CD4-positive, alpha-beta T cell treated with Interleukin-4 for 4 hours (primary cell): ENCODE measurements at places on chromosomes 7 and 10.
A peak's percentile ranks its signal among the peaks of the same experiment; 100 is the strongest.

GRCh38 chr10:102781090-102781920 is 37.6 kb downstream of the WBP1L start:
- DNase-seq, result no peak

DNA sequence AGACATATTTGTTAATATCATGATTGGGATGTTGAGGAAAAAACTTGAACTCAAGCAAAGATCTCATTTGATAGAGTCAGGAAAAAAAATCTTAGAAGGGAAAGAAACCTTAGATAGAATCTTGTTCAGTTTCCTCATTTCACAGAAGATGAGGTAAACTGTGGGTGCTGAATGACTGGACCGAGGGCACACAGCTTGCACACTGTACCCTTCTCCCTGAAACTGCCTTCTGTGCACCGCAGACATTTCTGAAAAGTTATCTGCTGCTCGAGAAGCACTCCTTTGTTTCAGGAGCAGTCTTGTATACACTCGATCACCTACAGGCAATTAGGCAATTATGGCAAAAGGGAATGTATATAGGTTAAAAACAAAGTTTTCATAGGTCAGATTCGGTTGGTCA is 167.4 kb downstream of the SKAP2 start:
- DNase-seq, result no peak

DNA sequence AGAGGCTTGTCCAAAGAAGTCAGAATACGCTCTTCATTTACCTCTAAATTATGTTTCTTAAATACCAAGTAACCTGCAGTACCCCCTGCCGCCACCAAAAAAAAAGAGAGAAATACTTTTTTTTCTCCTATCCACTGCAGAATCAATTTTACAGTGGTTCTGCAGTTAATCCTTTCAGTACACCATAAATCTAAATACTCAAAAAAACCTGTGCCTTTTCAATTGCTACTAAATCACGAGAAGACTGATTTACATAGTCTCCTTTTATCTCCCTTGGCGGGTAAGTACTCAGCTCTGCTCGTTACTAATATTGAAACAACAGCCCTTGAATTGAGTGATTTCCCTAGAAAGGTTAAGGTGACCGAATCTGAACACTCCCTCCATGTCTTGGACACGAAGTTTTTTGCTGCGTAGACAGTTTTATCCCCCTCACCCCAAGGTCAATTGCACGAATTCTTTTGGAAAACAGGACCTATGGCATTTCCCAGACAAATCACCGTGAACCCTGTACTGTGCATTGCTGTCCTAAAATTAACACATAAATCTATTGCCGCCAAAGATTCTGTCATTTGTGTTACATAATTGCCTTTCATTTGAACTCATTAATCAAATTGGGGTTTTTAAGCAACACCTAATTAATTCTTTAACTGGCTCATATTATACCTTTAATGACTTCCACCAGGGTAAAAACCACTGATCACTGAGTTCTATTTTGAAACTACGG is 512 bp upstream of the VIM start:
- DNase-seq, result peak; percentile 74

DNA sequence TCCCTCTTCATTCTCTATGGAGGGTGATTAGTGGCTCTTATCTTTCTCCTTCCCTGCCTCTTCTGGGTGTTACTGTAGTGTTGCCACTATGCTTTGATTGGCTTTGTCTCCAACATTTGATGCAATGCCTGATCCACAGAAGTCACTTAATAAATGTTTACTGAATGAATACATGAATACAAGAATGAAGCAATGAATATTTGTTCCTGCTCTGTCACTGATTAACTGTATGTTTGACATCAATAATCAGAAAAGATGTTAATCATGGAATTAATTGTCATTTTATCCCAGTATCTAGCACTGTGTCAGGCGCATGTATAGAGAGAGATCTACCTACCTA is 4.3 kb downstream of the ANK3 start:
- no peak for DNase-seq

DNA sequence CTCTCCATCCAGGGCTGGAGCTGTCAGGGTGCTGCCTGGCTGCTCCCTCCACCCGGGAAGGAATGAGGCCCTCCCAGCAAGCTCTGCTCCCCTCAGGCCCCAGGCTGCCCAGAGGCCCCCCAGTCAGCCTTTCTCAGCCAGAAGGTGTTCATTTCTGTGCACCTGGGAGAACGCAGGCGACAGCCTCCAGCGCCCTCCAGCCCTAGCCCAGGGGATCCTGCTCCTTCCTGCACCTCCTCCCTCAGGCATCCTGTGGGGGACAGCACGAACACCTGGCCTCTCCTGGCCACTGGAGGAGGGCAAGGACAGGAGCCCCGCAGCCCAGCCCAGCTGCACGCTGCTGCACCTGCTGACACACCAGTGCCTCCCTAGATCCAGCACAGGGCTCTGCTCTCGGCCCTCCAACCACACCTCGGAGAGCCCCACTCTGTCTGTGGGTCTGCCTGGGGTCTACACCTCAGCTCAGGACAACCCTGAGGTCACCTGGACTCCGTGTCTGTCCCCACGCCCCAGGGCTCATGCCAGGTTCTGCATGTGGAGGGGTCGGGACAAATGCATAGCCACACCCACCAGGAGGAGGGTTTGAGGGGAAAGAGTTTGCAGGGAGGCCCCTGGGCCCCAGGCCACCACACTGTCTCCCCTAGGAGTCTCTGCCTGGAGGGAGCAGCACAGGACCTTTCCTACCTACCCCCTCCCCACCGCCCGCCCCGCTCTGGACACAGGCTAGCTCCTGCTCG is 7.4 kb upstream of the PWWP2B start:
- no peak for DNase-seq

DNA sequence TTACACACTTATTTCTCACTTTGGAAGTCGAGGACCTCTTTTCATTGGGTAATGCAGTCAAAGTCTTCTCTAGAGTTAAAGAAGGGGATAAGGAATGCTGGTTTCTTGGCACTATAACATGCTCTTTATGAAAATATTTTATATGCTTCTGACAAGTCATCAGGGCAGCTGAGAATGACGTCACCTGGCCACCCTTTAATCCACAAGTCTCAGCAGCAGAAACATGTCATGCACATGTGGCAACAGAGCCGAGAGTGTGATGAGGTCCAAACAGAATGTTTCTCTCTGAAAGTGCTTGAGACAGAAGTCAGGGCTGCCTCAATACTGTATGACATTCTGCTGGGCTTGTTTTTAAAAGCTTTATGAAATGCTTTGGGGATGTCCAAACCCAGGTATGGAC is 63.5 kb upstream of the C10orf90 start:
- no peak for DNase-seq

- DNase-seq, result no peak
These were observed 56.9 kb downstream of the PRR15 start for GRCh38 chr7:29620556-29620930.

DNA sequence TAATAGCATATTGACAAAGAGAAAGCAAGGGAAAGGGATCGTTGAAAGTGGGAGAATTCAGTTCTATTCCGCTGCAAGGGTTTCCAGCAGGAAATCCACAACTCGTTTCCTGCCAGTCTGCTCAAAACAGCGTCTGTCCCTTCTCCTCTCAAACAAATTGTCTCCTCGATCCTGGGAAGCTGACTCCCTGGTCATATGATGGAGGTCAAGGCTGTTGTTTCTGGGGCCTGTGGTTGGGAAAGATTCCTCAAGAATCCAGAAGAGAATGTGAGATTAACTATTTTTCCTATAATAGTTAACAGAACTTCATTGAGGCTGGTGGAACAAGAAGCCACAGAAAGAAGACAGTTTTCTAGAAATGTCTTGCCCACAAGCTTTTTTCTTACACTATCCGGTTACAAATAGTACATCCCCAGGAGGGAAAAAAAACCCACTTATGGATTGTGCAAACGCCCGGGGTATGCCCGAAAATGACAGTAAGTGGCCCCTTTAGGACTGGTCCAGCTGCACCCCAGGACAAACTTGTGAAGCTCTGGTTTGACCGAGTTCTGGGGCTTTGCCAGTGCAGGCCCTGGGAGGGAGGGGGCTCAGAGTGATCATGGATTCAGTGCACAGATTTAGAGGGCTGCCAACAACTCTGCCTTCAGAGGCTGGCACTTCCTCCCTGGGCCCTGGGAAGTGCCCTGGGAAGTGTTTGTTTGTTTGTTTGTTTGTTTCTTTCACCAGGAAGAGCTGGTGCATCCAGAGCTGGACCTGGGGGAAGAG is 49.4 kb upstream of the CTBP2 start:
- no peak for DNase-seq

DNA sequence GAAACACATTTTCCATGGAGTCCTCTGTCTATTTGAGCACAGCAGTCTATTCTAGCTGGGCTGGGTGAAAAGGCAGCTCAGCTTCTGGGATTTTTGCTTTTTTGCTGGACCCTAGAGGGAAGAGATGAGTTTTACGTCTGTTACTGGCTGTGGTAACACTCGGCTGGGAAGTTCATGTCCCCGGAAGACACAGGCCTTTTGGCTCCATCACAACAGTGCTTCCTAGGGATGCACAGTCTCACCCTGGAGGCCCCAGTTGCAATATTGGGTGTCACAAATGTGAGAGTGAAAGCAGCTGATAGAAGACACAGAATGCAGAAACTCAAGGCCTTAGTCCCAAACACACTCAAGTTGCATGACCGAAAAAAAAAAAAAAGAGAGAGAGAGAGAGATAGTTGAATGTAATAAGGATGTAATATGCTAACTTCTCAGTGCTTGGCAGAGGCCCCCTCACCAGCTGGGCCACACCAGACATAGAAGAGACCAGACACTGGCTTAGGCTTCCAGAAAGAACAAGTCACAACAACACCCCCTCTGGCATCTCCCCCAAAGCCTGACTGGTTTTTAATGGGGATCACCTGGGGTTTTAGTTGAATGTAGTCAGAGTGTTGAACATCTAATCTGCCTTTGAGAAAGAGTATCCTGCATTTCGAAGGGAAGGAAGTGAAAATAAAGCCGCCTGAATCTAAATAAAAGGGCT is 545.4 kb upstream of the FZD8 start:
- DNase-seq, result no peak

DNA sequence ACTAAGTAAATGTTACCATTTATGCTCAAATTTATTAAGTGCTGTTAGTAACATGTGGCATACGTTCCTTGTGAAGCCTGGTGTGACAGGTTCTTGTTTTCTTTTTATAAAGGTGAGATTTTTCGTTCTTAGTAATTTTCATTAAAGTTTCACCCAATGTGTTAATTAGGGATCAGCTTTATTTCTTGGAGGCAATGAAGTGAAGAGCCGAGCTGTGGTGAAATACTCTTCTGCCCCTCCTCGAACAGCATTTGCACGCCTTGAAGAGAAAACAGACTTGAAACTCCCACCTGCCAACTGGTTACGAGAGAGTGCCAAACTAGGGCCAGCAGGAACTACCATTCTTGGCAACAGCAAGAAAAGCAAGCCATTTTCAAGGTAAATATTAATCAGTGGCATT is 1.5 kb downstream of the EDRF1 start:
- no peak for DNase-seq

DNA sequence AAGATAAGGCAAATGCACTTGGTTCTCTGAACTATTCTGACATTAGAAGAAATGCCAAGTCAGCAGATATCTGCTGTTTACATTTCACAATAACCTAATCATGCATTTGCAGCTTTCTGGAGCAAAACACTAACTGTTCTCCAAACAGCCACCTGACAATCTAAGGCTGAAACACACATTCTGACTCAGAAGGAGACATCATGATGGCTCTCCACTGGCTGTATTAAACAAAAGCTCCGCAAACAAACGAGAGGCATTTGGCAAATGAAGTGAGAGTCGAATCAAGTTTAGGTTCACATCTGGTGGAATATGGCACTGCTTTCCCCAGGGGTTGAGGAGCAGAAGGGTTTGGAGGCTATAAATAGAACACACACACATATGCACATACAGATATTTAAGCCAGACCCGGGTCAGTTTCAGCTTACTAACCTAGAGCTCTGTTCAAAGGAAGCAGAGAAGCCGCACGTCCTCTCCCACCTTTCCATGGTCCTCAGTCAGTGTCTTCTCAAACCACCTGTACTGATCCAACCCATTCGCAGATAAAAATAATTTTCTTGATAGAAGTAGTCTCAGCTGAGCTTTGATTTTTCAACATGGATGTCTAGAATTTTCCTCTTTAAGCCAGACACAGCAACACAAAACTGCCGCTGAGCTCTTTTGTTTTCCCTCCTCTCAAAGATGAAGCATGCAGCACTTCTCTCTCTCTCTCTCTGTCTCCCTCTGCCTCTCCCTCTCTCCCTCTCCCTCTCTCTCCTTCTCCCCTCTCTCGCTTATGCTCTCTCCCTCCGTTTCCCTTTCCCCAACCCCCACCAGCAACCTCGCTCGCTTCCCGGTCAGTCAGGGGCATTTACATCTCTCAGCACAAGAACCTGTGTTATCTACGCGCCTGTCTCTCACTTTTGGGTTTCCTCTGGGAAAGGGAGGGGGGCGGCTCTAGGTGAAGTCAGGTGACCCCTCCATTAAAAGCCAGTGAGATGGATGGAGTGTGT is 682.8 kb downstream of the MAGI2 start:
- DNase-seq, result no peak

- no peak for DNase-seq
These were observed 49.7 kb downstream of the ZMYND11 start for GRCh38 chr10:184911-185310.
